ENCODE measurements at places on chromosomes 1 and 21.

- DNase-seq: no peak
Observed at GRCh38 chr1:224506141-224506814, 71.7 kb upstream of the WDR26 start.

GRCh38 chr1:233189526-233189925 is 106.0 kb downstream of the PCNX2 start:
- DNase-seq: no peak

GRCh38 chr1:87523466-87523865 is 194.8 kb downstream of the LMO4 start:
- no peak for DNase-seq

DNA sequence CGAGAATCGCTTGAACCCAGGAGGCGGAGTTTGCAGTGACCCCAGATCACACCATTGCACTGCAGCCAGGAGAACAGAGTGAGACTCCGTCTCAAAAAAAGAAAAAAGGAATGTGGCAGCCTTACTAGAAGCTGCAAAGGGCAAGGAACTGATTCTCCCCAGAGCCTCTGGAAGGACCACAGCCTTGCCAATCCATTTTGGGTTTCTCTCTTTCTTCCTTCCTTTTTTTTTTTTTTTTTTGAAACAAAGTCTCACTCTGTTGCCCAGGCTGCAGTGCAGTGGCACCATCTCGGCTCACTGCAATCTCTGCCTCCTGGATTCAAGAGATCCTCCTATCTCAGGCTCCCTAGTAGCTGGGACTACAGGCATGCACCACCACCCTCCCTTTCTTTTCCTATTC is 9.9 kb upstream of the IFNGR2 start:
- DNase-seq: no peak

DNA sequence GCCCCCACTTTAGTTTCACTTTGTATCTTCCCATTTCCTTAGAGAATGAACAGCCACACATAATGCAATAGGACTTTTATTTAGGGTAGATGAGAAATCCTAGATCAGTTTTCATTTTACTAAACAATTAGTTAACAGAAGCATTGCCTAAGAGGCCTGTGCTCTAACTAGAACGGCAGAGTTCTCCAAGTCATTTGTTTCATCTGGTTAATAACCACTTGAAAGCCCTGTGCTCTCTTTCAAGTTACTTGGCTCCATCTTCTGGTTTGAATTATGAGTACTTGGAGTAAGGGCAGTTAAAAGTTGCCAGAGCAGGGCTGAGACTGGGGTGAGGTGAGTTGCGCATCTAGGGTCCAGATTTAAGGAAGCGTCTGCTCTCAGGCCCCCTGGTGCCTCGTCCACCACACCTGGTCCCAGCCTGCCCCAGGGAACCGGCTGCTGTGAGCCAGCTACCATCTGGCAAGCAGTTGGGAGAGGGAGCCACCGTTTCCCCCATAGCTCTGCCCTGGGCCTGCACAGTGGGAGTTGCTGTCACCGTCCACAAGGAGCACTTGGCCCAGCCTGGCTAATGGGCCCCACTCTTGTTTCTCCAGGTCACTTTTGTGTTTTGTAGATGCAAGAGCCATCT is 18.1 kb upstream of the SLC44A3 start:
- DNase-seq: peak; percentile 90

GRCh38 chr1:29903548-29904166 is 667.3 kb downstream of the PTPRU start:
- DNase-seq: no peak

DNA sequence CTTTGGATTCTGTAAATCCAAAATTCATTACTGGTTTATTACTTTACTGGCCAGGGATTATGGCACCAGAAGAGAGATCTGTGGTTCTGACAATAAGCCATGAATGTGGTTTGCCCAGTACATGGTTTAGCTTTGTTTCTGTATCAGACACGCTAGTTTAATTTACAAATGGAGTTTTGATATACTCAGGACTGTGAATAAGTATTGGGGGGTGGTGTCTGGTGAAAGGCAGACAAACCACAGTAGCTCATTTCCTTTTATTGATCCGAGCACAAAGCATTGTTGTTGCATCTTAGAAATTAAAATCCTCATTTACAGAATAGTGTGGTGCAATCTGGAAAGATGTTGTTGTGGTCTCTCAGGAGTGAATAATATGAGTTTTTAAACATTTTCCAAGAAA is 96.0 kb downstream of the ST6GALNAC3 start:
- DNase-seq: no peak

DNA sequence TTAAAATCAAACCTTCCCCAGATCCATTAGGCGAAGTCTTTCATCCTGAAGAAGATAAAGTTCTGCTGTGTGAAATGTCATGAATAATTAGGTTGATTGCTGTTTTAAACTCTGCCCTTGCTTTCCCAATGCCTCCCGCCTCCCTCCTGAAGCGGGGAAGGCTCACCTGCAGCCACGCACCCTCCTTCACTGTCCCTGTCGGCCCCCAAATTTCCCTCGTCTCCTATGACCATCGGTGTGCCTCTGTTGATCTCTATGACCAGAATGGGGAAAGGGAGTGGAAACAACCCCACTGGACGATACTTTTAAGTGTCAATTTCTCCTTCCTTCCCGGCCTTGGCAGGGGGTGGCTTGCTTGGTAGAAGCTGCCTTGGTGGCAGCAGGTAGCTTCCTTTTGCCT is 35.1 kb downstream of the LHX4 start:
- DNase-seq: no peak

- DNase-seq: no peak
Observed at GRCh38 chr21:37848721-37849490, 67.4 kb downstream of the KCNJ6 start.

DNA sequence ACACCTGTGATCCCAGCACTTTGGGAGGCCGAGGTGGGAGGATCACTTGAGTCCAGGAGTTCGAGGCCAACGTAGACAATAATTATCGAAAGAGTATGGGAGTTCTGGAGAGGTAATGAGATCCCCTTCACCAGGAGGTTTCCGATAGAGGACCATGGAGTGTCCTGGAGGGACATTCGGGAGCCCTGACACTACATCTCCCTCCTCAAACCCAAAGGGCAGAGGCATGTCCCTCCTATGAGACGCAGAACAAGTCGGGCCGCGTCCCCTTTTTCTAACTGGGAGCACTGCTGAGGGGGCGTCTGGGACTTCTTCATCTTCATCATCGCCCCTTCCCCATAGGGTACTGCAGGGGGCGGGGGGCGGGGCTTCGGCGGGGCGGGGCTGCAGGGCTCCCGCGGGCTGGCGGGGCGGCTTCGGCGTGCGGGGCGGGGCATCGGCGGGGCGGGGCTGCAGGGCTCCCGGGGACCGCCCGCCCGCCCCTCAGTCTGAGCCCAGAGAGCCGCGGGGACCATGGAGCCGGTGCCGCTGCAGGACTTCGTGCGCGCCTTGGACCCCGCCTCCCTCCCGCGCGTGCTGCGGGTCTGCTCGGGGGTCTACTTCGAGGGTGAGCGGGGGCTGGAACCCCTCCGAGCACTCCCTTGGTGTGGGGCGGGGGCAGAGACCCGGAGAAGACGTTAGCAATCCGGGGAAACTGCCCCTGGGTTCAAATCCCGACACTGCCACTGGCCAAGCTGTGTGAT is at the start of gene THEMIS2:
THEMIS2 (plus strand) TSS at position 486 of the 743 bp plus-strand sequence; CDS start at position 514, 28 bp downstream.
- peak; percentile 68 for DNase-seq

DNA sequence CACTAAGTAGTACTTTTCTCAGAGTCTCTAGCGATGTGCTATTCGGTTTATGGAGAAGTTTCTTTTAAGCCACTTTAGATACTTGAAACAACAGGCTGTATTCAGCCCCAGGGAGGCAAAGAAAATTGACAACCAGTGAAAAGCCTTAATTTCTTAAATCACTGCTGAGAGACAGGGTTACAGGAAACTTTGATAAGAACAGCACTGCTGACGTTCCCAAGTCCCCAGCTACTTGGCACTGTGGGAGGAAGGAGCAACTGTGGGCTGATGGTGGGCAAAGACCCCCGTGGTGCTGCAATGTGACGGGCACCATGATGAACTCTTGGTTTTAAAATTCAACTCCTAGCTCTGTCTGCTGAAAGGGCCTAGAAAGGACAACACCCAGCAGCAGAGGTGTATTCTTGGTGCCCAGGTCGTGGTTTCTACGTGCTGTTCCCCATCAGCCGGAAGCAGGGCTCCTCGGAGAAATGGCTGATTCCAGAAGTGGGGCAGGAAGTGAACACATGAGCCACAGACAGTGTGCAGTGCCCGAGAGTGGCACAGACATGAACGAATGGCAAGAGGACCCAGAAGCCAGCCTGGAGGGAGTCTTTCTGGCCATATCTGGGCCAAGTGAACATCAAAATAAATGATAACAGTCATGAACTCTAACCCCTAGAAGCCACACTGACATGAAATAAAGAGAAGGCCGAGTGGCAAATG is 5.3 kb downstream of the PTTG1IP start:
- no peak for DNase-seq

- DNase-seq: no peak
Observed at GRCh38 chr1:161044535-161044907, 1.3 kb downstream of the USF1 start.

DNA sequence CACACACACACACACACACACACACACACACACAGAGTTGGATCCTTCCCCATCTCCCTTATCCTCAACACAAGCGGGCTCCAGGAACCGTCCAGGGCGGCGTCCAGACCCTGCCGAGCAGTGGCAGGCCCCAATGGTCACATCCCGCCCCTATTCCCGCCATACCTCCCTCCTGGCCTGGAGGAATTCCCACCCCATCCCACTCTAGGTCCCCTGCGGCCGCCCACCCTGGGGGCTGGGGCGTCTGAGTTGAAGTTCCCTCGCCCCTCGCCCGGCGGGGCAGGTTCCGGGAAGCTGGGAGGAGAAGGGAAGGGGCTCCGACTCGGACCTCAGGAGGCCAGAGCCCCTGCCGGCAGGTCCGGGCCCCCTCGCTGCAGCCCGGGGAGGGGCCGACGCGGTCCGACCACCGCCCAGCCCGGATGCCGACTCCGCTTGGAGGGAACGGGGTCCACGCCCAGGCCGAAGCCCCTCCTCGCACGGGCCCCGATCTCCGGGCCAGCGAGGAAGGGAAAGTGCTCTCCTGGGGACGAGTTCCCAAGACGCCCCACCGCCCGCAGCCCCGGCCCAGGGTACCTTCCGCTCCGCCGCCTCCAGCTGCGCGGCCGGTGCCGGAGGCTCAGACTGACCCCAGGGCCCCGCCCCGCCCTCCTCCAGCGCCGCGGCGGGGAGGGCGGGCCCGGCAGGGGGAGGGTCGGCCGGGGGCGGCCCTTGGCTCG is at the start of gene RHOC:
RHOC (minus strand) TSS at position 623 of the 716 bp plus-strand sequence. CDS start 3,328 bp downstream, outside the sequence.
- peak; percentile 79 for DNase-seq

DNA sequence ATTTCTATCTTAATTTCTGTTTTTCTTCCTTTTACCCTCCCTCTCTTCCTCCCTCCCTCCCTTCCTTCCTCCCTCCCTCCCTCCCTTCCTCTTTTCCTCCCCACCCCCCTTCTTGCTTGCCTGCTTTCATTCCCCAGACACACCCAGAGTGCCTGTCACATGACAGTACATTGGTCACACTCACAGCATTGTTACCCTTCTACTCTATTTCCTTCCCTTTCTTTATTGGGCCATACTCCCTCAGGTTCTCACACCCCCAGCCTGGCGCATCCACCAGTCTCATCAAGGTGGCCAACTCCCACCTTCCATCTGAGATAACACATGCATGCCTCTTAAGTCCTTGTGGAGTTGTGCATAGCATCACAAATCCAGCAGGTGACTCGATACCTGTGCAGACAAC is 10.9 kb downstream of the TMPRSS3 start:
- peak; percentile 31 for DNase-seq

DNA sequence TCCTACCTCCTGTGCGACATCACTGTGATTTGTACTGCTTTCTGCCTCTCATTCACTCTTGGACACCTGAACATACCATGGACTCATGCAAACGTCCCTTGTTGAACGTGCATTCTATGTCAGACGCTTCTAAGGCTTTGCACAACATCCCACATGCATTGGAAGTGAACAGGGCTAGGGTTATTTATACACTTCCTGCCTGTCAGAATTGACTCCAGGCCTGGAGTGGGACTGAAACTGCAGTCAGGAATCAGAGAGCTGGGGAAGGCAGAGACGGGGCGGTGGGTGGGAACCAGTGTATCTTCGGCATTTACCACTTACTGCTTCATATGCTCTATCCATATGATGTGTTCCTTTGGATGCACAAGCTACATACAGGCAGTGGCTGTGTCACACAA is 81.4 kb upstream of the GALNT2 start:
- DNase-seq: no peak

DNA sequence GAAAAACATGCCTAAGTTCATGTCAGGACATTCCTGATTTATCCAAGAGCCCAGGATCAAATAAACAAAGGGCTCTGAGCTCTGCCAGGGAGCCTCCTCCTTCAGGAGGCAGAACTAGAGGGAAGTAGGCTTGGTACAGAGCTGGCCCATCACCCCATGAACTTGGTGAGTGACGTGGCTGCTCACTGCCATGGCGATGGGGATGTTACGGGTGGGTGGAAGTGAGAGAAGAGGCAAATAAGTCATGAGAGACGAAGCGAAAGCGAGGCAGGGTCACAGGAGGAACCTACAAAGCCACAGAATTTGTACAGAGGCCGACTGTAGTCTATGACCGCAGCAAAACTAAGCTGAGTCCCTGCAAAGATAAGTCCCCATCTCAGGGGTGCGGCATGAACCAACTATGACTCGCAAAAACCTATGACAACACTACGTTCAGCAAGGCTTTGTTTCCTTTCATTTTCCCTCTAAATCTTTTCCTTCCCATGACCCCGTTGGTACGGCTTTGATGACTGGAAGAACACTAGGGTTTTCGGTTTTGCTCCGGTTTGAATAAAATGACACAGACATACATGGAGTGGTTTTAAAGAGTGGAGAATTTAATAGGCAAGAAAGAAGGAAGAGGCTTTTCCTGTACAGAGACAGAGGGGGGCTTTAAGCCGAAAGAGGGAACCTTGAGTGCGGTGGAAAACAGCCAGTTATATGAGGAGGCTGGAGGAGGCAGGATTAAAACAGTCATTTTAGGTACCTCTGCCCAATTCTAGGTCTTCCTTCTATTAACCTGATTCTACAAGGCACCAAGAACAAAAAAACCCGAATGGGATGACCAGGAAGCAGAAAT is 74.1 kb downstream of the CD46 start:
- DNase-seq: peak; percentile 94

- DNase-seq: no peak
Observed at GRCh38 chr1:25900219-25900618, 6.0 kb downstream of the STMN1 start.

DNA sequence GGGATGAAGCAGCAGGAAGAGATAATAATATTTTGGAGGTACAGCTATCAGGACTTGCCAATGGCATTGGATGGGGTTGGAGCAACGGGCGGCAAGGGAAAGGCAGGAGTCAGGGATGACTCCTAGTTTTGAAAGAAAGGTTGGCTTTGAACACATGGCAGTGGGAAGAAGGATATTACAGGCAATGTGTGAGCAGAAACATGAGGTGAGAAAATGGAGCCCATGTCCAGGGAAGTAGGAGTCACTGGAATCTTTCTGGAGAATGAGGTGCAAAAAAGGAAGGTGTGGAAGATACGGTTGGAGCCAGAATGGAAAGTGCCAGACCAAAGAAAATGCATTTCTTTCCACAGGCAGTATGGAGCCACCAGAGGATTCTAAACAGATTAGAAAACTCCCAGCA is 288.5 kb upstream of the KAZN start:
- no peak for DNase-seq

DNA sequence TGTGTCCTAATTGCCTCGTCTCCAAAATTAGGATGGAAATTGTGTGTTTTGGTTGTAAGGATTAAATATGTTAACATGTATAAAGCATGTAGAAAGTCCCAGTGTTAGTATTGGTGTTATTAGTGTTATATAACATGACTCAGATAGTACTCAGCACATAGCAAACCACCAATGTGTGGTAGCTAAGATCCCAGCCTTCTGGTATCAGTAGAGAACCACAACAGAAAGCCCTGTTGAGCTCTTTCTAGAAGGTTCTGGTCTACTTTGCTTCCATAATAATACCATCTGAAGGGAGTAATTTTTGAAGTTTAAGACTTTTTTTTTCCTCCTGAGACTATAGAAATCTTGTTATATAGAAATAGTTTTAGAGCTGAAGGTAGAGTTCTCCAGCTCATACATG is 259.3 kb upstream of the SGIP1 start:
- no peak for DNase-seq

All from NB4 (cell line).